ENCODE measurements at places on chromosomes 4 and X. TPM values are rescaled to one million over a fixed set of nuclear protein-coding genes. Genes with fewer than 3 reads are reported as not detected.

The SLC39A8 gene
- 35.9 TPM for total RNA-seq

The PCDH18 gene
- total RNA-seq = 10.6 TPM

The NUDT11 gene
- total RNA-seq = 0.80 TPM

The NCAPG gene
- total RNA-seq = 0.48 TPM

The PCYT1B gene
- total RNA-seq = not detected

The TMSB15C gene
- not detected for total RNA-seq

The RRH gene
- total RNA-seq = not detected

The MAD2L1 gene
- total RNA-seq = 1.9 TPM

The MAGEC1 gene
- total RNA-seq = not detected

The UBQLN2 gene
- total RNA-seq = 20.2 TPM

The NHSL2 gene
- total RNA-seq = 3.5 TPM

The FAM47B gene
- not detected for total RNA-seq

The SPANXA2 gene
- not detected for total RNA-seq

DNA sequence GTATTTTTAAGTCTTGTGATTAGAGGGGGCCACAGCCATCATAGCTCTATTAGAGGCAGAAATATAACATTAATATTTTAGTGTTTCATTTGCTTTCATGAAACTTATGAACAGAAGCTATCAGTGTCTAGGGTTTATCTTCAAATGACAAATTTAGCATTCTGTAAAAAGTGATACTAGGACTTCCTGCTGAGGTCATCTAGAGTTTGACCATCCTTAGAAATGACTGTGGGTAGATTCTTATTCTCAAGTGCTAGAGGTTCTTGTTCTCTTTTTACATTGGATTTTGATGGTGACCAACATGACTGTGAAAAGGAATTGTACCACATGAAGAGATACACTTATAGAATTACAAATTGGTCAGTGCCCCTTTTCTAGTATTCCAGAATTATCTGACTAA lies 568.6 kb downstream of the RPA4 start:
- no peak for DNase-seq
- no peaks in the 10 kb centered on the region for H3K36me3 ChIP-seq

DNA sequence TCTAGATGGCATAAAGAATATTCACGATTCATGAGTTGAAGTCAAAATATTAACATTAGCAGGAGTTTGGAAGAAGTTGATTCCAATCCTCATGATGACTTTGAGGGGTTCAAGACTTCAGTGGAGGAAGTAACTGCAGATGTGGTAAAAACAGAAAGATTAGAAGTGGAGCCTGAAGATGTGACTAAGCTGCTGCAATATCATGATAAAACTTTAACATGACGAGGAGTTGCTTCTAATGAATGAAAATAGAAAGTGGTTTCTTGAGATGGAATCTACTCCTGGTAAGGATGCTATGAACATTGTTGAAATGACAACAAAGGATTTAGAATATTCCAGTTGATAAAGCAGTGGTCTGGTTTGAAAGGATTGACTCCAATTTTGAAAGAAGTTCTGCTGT lies 70.1 kb upstream of the TMLHE start:
- no peak for DNase-seq
- H3K36me3 ChIP-seq = no peaks in the 10 kb centered on the region
- H3K4me1 ChIP-seq = no peaks in the 10 kb centered on the region
- H3K4me3 ChIP-seq = no peak overlapping the region
- no peak overlapping the region for H3K27ac ChIP-seq

DNA sequence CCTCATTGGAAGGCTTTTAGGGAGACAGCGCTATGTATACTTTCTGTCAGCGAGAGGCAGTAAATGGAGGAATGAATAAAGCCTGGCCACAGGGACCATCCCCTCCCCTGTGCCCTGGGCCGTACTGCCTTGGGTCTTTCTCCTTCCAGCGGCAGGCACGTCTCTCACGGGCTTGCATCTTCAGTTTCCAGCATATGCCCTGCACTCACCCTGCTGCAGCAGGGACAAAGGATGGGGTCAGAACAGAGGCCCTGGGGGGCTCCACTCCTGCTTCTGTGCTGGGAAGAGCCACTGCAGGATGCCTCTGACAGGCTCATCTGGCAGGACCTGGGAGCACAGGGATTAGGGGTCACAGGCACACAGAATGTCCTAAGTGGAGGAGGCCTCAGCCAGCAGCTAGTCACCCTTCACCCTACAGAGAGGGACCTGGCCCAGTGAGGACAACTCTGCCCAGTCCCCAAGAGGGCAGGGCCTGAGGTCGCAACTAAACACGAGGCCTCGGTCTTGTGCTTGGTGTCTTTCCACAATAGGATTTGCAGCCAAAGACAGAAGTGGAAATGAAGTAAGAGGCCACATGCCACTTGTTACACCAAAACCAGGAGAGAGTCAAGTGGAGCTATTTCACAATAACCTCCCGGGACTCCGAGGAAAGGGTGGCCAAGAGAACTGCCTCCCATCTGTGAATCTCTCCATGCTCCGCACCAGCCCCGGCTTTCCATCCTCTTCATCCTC lies 150.8 kb downstream of the AFAP1 start:
- H3K27me3 ChIP-seq = no peaks in the 10 kb centered on the region
- no peaks in the 10 kb centered on the region for H3K36me3 ChIP-seq
- H3K4me3 ChIP-seq = no peak overlapping the region
- no peak overlapping the region for H3K27ac ChIP-seq

DNA sequence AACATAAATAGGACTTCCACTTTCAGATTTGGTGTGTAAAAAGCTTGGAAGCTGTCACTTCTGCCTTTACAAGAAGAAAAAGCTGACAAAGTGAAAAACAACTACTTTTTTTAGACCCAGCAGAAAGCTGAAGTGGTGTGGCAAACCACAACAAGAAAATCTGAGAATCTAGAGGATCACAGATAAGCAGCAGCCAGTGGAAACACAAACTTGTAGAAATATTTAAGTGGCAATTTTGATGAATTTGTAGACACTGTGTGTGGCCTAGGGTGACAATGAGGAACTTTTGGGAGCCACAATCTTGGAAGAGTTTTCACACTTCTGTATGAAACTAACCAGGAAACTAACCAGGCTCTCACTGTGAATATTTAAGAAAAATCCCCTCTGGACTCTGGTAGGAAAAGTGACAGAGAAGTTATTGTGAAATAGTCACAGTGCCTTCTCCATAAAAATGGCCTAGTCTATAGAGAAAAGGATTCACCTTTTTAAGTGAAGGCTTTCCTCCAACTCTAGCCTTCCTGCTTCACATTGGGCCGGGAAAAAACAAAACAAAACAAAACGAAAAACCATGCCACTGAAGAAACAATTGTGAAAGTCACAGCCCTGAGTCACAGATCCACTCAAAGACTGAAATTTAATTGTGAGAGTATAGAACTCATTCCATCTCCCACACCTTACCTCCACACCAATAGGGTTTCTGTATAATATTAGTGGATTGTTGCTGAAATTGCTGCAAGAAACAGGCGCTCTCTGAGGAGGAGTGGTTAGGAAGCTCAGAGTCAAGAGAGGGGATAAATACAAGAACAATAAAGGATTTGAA lies 26.7 kb upstream of the GUCY1A1 start:
- DNase-seq = no peak
- H3K4me1 ChIP-seq = no peaks in the 10 kb centered on the region
- no peak overlapping the region for H3K27ac ChIP-seq
- H3K4me3 ChIP-seq = no peak overlapping the region

- H3K27me3 ChIP-seq = peaks cover 40% of the 10 kb centered on the region
- DNase-seq = no peak
- H3K4me3 ChIP-seq = no peak overlapping the region
- no peak overlapping the region for H3K27ac ChIP-seq
- H3K4me1 ChIP-seq = no peaks in the 10 kb centered on the region
Observed at GRCh38 chr4:1533501-1534064, 127.3 kb upstream of the NKX1-1 start.

- no peaks in the 10 kb centered on the region for H3K4me1 ChIP-seq
- no peaks in the 10 kb centered on the region for H3K36me3 ChIP-seq
- H3K27ac ChIP-seq = no peak overlapping the region
- DNase-seq = no peak
- H3K4me3 ChIP-seq = no peak overlapping the region
Observed at GRCh38 chrX:30153881-30154260, 61.5 kb upstream of the MAGEB2 start.

- H3K27me3 ChIP-seq = no peaks in the 10 kb centered on the region
- no peak overlapping the region for H3K27ac ChIP-seq
Observed at GRCh38 chrX:24184018-24184417, 34.5 kb downstream of the ZFX start.

DNA sequence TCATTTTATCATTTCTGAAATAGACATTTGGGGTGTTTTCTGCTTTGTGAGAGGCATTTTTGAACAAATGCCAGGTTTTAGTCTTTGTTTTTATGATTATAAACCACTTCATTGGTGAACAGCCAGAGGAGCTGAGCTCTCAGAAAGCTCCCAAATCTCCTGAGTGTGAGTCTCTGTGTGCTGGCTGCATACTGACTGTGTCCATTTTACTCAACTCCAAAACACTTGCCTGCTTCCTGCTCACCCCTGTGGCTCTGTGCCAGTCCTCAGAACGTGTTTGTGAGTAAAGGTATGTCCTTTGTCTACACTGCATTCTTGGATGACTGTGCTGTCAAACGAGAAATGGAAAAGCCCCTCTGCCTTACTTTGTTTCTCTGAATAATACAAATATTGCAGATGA lies 5.4 kb upstream of the LRAT start:
- H3K27me3 ChIP-seq = peaks cover 28% of the 10 kb centered on the region
- peaks cover 20% of the 10 kb centered on the region for H3K4me1 ChIP-seq
- no peaks in the 10 kb centered on the region for H3K36me3 ChIP-seq
- no peak for DNase-seq

- peak; percentile 40 for DNase-seq
- peak overlapping the region; percentile 53 for H3K27ac ChIP-seq
- H3K27me3 ChIP-seq = no peaks in the 10 kb centered on the region
- H3K4me3 ChIP-seq = no peak overlapping the region
- H3K4me1 ChIP-seq = peaks cover 6% of the 10 kb centered on the region
Observed at GRCh38 chr4:140296335-140297220, 76.9 kb upstream of the SCOC start.

- no peaks in the 10 kb centered on the region for H3K36me3 ChIP-seq
- H3K4me3 ChIP-seq = no peak overlapping the region
- H3K27ac ChIP-seq = no peak overlapping the region
- no peaks in the 10 kb centered on the region for H3K4me1 ChIP-seq
- no peak for DNase-seq
Observed at GRCh38 chr4:96455045-96455720, 615.3 kb downstream of the PDHA2 start.

- no peaks in the 10 kb centered on the region for H3K27me3 ChIP-seq
- no peak overlapping the region for H3K4me3 ChIP-seq
- no peak overlapping the region for H3K27ac ChIP-seq
- no peaks in the 10 kb centered on the region for H3K4me1 ChIP-seq
Observed at GRCh38 chr4:100981447-100982204, 365.7 kb downstream of the PPP3CA start.

DNA sequence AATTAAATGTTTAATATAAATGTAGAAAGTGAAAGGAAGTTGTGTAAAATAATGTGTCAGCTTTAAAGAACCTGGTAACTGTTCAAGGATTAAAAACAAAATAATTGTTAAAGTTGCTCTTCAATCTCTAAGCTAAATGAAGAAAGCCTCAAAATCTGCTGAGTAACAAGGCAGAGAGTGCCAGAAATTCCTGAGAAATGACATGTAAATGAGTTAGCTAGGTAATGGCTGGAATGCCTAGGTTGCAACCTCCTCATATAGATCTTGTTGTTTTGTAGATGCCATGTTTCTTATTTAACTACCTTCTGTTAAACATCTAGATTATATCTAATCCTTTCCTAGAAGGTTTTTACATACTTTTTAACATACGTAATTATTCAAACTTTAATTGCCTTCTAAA lies 763.6 kb upstream of the AGA start:
- no peak for DNase-seq
- no peak overlapping the region for H3K27ac ChIP-seq
- no peaks in the 10 kb centered on the region for H3K36me3 ChIP-seq
- no peaks in the 10 kb centered on the region for H3K4me1 ChIP-seq
- no peaks in the 10 kb centered on the region for H3K27me3 ChIP-seq
- no peak overlapping the region for H3K4me3 ChIP-seq

DNA sequence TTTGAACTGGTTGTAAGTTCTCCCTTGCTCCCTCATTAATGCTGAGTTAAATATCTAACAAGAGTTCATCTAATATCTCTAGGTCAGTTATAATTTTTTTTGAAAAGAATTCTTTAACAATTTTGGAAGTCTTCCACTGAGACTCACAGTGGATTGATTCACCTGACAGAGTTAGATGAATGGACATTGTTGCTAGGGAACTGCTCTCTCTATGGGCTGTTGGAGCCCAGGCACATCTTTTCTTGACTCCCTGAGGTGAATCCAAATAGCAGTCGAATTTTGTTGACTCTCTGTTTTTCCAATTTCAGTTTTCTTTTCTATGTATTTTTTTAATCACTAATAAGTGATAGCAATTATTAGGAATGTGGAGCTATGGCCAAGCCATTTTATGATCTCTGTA lies 996.1 kb upstream of the PABPC4L start:
- H3K27me3 ChIP-seq = no peaks in the 10 kb centered on the region
- DNase-seq = no peak
- no peaks in the 10 kb centered on the region for H3K36me3 ChIP-seq
- no peaks in the 10 kb centered on the region for H3K4me1 ChIP-seq
- no peak overlapping the region for H3K27ac ChIP-seq

GRCh38 chr4:109298279-109299010 lies 4.0 kb downstream of the COL25A1 start:
- no peak for DNase-seq
- H3K4me3 ChIP-seq = no peak overlapping the region
- H3K4me1 ChIP-seq = peaks cover 13% of the 10 kb centered on the region
- peaks cover 61% of the 10 kb centered on the region for H3K27me3 ChIP-seq

GRCh38 chr4:8403173-8403753 lies 37.3 kb downstream of the ACOX3 start:
- H3K4me1 ChIP-seq = peaks cover 5% of the 10 kb centered on the region
- no peaks in the 10 kb centered on the region for H3K36me3 ChIP-seq
- H3K4me3 ChIP-seq = no peak overlapping the region
- no peaks in the 10 kb centered on the region for H3K27me3 ChIP-seq

- no peak overlapping the region for H3K27ac ChIP-seq
- H3K4me1 ChIP-seq = no peaks in the 10 kb centered on the region
- DNase-seq = no peak
- no peaks in the 10 kb centered on the region for H3K36me3 ChIP-seq
Observed at GRCh38 chrX:46823481-46823880, 13.4 kb upstream of the RP2 start.

GRCh38 chr4:9704551-9705332 lies 76.7 kb upstream of the DRD5 start:
- H3K27ac ChIP-seq = no peak overlapping the region
- H3K36me3 ChIP-seq = no peaks in the 10 kb centered on the region
- peaks cover 17% of the 10 kb centered on the region for H3K4me1 ChIP-seq
- peak; percentile 22 for DNase-seq

Data from transverse colon (tissue), 4 donors.